ENCODE measurements at places on chromosomes 16 and 17. TPM values are rescaled to one million over a fixed set of nuclear protein-coding genes. Genes with fewer than 3 reads are reported as not detected.
A peak's percentile ranks its signal among the peaks of the same experiment; 100 is the strongest.

Gene SHISA6
- total RNA-seq, result not detected

Gene STAT5A
- 163 TPM for total RNA-seq

Gene TNFSF12
- total RNA-seq, result 11.8 TPM

Gene KRT34
- not detected for total RNA-seq

Gene PPM1E
- total RNA-seq, result not detected

- peak; percentile 74 for DNase-seq
Measured at GRCh38 chr17:80991645-80992076, at the start of gene CHMP6. CHMP6 (plus strand) TSS chr17:80991841; CDS start chr17:80991919, 78 bp downstream.

- no peak for DNase-seq
Measured at GRCh38 chr17:81470944-81471817, 41.4 kb downstream of the ACTG1 start.

DNA sequence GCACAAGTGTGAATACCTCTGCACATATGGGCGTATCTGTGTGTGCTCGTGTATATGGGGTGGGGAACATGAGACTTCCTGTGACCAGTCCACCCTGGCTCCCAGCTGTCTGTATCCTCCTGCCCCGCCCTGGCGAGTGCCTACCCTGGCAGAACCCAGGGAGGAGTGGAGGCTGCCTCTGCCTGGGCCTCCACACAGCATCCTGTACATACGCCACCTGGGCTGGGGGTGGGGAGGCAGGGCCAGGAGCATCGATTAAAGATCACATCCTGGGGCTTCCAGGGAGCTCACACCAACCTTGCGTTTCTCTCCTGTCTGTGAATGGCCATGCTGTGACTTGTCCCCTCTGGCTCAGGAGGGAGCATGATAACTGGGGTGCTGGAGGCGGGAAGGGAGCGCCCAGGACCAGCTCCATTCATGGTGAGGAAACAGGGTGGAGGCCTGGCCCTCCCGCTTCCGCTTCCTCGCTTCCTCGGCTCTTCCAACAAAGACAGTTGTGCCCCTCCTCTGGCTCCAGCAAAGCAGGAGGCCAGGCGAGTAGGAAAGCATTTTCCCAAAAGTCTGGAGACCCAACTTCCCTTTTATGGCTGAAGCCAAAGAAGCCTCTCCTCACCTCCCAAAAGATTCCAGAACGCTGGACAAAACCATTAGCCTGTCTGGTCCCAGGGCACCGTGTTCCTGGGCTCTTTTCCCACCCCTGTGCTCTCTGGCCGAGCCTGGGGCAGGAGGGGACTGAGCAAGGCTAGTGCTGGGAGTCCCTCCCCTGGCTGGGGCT lies 22.9 kb downstream of the ADAM11 start:
- no peak for DNase-seq

DNA sequence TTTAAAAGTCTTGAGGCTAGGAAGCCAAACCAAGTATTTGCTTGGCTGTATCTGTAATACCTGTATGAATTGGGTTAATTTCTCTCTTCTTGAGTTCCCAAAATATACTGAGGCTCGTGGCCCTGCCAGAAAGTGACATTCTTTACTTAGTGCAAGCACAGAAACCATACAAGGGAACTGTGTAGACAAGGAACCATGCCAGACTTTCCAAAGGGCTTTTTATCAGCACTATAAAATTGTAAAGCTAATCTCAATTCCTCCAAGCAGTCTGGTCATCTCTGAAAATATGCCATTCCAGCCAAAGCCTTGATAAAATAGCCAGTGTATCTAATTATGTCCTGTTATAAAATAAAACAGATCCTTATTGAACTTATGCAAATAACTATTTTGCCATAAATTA lies 7.2 kb upstream of the CRYM start:
- DNase-seq, result no peak

- no peak for DNase-seq
Measured at GRCh38 chr17:31269036-31269577, 27.9 kb downstream of the OMG start.

DNA sequence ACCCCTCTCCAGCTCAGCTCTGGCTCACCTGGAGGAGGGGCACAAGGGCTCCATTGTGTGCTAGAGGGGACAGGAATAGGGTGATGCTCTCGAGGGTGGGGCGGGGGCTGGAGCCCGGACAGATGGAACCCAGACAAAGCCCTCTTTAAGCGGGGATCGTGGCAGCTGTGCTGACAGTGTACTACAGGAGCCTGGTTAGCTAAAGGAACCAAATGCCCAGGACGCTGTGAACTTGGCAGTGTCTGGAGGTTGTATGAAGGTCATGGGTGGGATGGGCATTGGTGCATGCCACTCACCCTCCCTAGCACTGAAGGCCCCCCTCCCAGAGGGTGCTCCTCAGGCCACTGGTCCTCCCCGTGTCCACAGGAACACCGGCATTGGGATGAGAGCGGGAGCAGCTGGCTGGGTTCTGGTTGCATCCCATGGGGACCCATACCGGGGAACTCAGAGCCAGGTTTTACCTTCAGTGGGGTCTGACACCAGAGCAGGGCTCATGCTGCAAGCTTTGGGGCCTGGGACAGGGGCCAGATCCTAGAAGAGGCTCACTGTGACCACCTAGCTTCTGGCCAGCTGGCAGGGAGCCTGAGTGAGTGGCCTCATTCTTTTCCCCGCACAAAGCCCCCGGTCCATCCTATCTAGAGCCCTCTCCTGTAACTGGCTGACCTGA lies 11.9 kb downstream of the KIF19 start:
- DNase-seq, result no peak

DNA sequence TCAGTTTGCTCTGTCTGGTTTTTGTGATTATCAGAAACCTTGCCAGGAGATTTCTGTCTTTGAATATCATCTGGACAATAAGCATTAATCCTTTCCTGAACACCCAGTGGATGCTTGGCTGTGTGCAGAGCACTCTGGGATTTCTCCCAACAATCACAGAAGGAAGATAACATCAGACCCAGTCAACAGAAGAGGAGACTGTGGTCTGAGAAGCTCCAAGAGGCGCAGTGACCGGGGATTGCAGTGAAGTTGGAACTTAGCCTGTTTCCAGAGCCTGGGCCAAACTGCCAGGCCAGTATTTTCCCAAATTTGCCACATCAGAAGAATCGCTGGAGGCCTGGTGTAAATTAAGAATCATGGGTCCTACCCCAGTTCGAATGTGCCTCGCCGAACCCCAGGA lies 264.7 kb downstream of the C16orf95 start:
- DNase-seq, result no peak

GRCh38 chr16:22624800-22625533 lies 114.3 kb downstream of the NPIPB5 start:
- peak; percentile 14 for DNase-seq

DNA sequence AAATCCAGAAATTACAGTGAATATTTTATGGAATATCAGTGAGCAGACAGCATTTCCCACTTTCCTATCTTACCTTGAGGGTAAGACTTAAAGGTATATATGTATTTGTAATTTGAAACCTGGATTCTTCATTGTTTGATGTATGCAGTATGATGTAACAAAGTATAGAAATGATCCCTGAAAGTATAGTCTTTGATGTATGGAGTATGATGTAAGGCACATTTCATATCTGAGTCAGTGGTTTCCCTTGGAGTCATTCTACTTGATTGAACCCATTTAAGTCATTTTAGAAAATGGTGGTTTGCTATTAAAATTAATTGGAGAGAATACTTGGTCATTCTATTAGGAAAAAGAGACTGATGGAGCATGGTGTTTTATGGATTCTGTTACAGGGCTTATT lies 10.1 kb downstream of the AMZ2 start:
- DNase-seq, result no peak

DNA sequence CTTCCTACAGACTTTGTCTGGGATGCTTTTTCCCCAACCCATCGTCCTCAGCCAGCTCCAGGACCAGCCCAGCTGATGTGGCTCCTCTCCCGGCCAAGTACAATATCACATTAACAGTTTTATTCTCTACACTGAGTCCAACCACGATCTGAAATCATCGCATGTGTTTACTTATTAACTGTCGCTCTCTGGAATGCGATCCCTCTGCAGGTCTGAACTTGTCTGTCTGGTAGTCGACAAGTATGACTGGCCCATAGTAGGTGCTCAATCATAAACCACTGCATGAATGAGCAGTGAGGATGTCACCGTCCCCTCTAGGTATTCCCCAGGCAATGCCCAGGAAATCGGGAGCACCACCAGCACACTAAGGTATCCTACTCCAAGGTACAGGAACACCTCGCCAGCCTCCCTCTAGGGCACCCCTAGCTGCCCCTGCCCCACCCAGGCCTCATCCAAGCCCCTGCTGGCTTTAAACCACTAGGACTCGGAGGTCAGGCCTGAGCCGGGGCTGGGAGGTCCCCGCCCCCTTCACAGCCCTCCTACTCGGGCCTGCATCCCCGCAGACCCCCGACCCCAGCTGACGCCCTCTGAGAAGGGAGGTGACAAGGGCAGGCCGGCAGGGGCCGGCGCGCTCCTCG lies 27.7 kb downstream of the RTN4RL1 start:
- DNase-seq, result no peak

DNA sequence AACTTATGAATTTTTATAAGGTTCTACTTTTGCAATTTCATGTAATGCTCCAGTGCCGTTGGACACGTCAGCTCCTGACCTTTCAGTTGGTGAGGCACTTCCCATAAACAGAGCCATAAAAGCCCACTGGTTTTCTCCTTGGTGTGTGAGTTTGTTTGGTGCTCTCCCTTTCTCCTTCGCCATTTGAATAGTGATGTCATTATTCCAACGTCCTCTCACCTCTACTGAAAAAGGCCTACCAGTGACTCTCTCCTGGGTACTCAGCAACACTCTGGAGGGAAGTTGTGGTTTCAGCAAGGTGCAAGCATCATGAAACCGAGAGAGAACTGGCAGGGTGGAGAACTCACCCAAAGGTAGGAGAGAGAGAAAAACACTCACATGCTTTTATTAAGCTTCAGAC lies 29.6 kb upstream of the HNF1B start:
- DNase-seq, result peak; percentile 76

DNA sequence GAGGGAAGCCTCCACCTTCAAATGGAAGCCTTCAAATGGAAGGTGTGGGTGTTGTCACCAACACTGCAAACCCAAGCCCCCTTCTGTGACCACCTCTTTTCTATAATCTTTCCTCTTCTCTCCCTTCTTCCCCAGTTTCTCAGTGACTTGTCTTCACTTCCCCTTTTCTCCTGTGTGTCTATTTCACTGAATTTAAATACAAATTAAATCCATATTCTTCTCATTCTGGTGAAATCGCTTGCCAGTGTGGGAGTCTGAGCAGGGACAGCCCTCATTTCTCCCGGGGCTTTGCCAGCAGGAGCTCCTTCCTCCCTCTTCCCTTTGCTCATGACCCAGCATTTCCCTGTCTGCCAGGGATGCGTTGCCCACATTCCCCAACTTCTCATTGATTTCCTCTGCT lies 6.4 kb upstream of the ITGAX start:
- DNase-seq, result no peak

DNA sequence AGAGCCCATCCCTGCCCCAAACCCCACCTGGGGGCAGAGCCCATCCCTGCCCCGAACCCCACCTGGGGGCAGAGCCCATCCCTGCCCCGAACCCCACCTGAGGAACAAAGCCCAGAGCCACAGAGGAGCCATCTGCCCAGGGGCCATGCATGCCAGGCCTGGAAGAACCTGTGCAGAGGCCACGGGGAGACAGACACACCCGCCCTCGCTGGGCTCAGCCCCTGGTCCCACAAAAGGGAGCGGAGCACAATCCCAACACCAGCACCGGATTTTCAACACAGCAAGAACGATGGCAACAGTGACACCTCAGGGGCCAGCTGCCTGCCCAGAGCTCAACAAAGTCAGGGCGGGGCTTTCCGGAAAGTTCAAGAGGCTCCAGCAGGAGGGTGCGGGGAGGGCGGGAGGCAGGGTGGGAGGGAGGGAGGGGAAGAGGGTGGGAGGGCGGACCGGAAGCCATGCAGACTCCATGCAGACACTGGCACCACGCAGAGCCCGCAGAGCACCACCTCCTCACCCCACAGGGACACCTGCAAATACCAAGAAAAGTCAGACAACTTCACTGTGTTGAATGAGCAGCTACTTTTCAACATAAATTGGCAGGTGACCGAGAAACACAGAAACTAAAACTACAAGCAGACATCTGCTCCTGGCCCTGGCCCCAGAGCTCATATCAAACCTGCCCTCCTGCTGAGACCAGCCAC lies 27.9 kb upstream of the C16orf95 start:
- DNase-seq, result peak; percentile 79

GRCh38 chr17:67051155-67051538 lies 6.8 kb downstream of the CACNG1 start:
- DNase-seq, result no peak

- no peak for DNase-seq
Measured at GRCh38 chr16:86281421-86281820, 228.9 kb upstream of the FOXF1 start.

Measured in activated CD8-positive, alpha-beta T cell treated with anti-CD3 and anti-CD28 coated beads for 36 hours (primary cell).